ENCODE measurements at places on chromosomes 5 and 9.

- DNase-seq = no peak
These were observed 105.3 kb downstream of the VAV2 start for GRCh38 chr9:133886563-133887501.

DNA sequence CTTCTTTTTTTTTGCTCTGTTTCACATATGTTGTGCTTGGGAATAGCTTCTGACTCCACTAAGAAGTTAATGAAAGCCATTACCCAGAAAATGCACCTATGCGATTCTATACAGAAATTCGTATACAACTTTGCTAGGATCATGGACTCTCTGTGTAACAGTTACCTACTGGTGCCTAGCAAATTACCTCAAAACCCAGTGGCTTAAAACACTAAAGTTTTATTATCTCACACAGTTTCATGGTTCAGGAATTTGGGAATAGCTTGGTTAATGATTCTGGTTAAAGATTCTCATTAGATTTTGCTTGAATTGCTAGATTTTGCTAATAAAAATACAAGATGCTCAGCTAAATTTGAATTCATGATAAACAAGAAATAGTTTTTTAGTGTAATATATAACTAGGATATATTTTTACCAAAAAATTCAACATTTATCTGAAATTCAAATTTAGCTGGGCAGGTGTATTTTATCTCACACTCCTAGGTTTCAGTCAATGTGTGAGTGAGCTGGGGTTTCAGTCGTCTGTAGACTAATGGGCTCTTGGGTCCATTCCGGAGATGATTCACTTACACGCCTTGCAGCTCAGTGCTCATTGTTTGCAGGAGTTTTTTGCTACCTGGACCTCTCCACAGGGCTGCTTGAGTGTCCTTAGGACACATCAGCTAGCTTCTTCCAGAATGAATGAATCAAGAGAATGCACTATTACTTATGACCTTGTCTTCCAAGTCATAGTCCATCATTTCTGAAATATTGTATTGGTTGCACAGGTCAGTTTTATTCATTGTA, 75.1 kb downstream of the MROH2B start:
- no peak for DNase-seq

DNA sequence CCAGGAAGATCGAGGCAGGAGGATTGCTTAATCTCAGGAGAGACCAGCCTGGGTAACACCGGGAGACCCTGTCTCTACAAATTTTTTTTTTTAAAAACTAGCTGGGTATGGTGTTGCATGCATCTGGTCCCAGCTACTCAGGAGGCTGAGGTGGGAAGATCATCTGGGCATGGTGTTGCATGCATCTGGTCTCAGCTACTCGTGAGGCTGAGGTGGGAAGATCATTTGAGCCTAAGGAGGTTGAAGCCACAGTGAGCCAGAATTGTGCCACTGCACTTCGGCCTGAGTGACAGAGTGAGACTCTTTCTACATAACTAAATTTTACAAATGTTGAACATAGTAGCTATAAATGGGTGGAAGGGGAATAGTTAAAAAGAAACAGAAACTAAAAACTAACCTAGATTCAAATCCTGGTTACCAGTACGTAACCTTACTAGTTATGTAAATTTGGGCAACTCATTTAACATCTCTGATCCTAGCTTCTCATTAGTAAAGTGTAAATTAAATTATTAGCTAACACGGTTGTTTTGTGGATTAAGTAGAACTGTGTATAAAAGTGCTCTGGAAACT, 41.7 kb downstream of the TMEM161B start:
- DNase-seq = no peak

- no peak for DNase-seq
These were observed 58.2 kb downstream of the IPPK start for GRCh38 chr9:92611621-92612285.

Measured in NCI-H1436 (cell line).